Activated naive CD4-positive, alpha-beta T cell treated with anti-CD3 and anti-CD28 coated beads for 36 hours (primary cell): ENCODE measurements at places on chromosomes 5 and 9.

DNA sequence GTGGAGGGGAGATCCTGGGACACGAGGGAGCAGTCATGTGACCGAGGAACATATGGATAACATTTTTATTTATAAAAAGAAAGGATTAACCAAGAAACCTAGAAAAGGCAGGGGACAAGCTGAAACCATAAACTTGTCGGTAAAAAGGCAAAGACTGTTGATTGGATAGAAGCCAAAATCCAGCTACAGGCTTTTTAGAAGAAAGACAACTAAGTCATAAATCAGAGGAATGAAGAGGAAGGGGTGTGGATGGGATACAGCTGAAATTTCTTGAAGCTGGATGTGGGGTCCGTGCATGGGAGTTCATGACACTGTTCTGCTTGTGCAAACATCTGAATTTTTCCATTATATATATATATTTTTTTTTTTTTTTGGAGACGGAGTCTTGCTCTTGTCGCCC, 110.7 kb upstream of the PHYKPL start:
- DNase-seq, result no peak

GRCh38 chr9:12722131-12722530, 28.9 kb downstream of the TYRP1 start:
- DNase-seq, result no peak

DNA sequence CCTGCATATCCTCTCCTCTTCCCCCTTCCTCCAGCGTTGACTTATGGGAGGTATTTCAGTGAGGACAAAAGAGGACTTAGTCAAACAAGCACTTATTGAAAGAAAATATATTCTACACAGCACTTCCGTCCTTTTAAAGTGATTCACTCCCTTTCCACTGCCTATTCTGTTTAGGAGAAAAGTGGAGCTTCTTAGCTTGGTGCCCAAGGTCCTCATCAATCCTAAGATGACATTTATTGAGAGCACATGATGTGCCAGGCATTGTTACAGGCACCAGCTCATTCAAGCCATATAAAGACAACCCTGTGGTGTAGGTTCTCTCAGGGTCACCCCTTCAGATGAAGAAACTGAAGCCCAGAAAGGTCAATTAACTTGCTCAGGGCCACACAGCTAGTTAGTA, 95.9 kb downstream of the KCNIP1 start:
- no peak for DNase-seq

DNA sequence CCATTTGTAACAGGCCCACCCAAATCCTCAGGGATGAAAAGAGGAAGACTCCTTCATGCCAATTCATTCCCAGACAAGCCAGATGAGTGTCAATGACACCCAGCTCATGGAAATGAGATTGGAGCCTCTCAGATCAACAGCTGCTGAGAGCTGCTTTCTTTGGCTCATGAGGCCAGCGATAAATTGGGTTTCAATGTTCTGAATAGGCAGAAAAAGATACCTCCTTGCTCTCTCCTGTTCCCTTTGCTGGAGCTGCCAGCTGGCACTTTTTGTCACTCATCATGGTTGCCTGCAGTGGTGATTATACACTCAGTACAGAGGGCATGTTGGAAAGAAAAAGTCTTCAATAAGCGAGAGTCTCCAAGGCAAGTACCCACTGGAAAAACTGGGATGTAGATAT, 47.1 kb downstream of the SH3RF2 start:
- no peak for DNase-seq

- no peak for DNase-seq
Measured at GRCh38 chr5:178162481-178162880, 8.8 kb upstream of the NHP2 start.

GRCh38 chr9:18256568-18256967, 217.4 kb upstream of the ADAMTSL1 start:
- no peak for DNase-seq

DNA sequence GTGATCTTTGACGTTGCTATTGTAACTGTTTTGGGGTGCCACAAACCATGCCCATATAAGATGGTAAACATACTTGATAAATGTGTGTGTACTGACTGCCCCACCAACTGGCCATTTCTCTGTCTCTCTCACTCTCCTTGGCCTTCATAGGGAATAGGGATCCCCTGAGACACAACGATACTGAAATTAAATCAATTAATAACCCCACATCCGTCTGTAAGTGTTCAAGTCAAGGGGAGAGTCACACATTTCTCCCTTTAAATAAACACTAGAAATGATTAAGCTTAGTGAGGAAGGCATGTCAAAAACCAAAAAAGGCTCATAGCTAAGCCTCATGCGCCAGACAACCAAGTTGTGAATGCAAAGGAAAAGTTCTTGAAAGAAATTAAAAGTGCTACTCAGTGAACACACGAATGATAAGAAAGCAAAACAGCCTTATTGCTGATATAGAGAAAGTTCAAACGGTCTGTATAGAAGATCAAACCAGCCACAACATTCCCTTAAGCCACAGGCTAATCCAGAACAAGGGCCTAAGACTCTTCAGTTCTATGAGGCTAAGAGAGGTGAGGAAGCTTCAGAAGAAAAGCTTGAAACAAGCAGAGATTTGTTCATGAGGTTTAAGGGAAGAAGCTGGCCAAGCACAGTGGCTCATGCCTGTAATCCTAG, 111.1 kb downstream of the UGCG start:
- DNase-seq, result no peak

DNA sequence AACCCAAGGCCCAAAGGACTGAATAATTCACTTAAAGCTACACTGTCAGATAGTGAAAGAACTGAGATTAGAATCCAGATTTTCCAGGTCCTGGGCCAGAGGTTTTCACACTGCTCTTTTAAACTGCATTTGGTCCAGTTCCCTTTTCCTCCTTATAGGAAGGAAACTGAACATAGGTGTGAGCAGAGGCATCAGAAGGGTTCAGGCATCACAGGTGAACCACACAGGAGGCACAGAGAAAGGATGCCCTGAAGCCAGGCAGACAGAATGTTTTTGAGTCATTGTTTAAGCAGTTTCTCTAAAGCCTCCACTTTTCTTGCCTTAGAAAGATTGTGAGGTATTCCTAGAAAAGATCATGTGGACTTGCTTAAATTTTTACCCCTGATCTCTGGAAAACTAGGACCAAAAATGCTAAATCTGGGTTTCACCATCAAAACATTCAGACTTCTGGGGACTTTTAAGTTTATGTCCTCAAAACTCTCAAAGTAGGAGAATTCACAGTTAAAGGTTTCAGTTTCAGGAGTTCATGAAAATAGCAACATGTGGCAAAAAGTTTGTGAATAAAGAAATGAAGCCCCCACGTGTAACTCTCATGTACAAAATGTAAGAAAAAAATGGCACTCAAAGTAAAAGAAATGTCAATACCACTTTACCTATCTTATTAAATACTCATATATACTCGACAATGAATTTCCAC, 386.1 kb downstream of the NTRK2 start:
- DNase-seq, result no peak

- no peak for DNase-seq
Measured at GRCh38 chr9:113509463-113509862, 45.9 kb downstream of the RGS3 start.

- DNase-seq, result peak; percentile 52
Measured at GRCh38 chr5:134171972-134172371, 4.8 kb downstream of the SKP1 start.

DNA sequence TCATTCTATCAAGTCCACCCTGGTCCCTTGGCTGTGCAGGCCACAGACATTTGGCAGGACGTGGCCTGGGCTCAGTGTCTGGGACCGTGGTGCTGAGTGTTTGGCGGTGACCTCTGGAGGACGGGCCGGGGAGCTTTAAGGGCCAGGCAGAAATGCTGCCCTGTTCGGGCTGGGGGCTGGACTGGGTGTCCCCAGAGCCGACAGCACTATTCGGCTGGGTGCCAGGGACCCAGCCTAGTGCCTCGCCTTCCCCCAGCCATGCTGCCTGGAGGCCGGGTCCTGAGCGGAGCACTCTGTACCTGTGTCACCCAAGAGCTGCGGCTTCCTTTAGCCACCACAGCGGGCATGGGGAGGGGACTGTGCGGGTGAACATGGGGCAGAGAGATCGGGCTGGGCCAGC, 40.4 kb downstream of the COL5A1 start:
- DNase-seq, result no peak

GRCh38 chr9:127575875-127576778, 36.0 kb upstream of the STXBP1 start:
- DNase-seq, result no peak

- DNase-seq, result peak; percentile 21
Measured at GRCh38 chr5:171207256-171207847, 101.7 kb upstream of the TLX3 start.

GRCh38 chr5:8949908-8950307, 596.0 kb downstream of the SEMA5A start:
- no peak for DNase-seq

- DNase-seq, result no peak
Measured at GRCh38 chr5:35369965-35370790, 139.9 kb upstream of the PRLR start.

DNA sequence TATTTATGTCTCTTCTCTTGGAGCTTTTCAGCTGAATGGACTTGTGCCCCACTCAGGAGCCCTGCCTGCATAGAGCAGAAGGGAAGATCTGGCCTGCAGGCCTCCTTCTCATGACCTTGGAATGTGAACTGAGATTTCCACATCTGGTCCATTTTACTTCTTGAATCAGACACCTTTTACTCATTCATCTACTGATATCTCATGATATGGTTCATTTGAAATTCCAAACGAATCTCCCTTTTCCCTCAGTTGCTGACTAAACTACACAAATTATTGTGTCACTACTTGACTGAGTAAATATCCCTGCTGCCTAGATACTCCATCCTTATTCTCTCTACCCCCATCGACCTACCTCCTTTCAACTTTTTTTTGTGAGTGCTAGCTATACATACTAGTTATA, 138.7 kb downstream of the PLCXD3 start:
- DNase-seq, result no peak

DNA sequence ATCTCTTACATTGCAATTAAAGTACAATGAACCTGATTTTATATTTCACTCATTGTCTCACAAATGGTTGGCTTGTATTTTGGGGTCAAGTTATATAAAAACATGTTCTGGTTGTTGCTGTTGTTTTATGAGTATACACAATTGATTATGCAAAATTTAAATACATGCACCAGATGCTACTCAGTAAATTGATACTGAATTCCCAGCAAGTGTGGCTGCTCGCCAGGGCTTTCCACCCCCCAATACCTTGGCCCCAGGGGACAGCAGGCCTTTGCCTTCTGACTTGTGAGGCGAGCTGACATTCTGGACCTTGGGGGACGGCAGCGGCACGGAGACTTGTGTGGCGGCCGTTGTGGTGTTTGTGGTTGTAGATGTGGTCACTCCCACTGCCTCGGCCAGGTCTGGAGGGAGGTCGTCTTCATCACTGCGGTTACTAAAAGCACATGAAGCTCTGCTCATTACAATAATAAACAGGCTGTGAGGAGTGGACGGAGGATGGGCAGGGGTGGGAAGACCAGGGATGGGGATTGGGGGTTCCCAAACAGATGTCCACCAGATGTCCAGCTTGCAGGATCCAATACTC, 27.0 kb upstream of the FRRS1L start:
- no peak for DNase-seq

DNA sequence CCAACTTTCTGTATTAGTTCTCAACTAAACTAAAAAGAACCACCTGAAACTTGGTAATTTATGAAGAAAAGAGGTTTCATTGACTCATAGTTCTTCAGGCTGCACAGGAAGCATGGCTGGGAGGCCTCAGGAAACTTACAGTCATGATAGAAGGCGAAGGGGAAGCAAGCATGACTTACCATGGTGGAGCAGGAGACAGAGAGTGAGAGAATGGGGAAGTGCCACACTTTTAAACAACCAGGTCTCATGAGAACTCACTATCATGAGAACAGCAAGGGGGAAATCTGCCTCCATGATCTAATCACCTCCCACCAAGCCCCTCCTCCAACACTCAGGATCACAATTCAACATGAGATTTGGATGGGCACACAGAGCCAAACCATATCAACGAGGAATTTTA, 123.5 kb downstream of the DEPDC1B start:
- no peak for DNase-seq

- no peak for DNase-seq
Measured at GRCh38 chr9:3804103-3804502, 278.3 kb upstream of the RFX3 start.

- no peak for DNase-seq
Measured at GRCh38 chr9:92589923-92590322, 54.1 kb upstream of the ECM2 start.

DNA sequence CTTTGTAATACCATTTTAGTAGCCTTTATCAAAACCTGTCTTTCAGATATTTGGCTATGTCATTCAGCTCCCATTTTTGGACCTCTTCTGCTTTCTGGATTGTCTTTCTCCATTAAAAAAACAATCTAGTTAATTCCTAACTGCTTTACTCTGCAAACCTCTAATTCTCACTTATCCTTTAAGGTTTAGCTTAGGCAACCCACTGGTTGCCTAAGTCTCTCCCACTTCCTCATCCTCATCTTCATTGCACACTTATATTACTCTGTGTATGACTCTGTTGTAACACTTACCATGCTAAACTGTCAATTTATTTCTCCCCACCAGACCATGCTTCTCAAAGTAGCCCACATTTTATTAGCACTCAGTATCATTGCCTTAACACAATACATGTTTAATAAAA, 205.0 kb upstream of the DMRTA1 start:
- DNase-seq, result no peak

DNA sequence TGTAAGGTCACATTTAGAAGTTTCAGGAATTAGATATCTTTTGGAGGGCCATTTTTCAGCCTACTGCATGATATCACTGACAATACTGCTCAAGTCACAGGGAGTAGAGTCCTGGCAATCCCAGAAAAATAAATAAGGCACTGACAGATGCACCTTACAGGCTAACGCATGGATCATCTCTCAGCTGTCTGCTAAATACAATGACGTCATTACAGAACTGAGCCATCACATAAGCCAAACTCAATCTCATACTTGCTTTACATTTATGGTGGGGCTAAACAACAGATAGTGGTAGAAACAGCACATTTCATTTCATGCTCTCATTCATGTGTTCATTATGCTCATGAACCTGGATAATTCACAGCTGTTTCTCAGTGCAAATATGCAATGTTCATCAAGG, 243.7 kb downstream of the SEMA5A start:
- DNase-seq, result no peak

GRCh38 chr9:120914953-120915352, 11.6 kb downstream of the TRAF1 start:
- DNase-seq, result no peak
